ENCODE measurements at places on chromosomes 5 and 9. TPM values are rescaled to one million over a fixed set of nuclear protein-coding genes. Genes with fewer than 3 reads are reported as not detected.

DNA sequence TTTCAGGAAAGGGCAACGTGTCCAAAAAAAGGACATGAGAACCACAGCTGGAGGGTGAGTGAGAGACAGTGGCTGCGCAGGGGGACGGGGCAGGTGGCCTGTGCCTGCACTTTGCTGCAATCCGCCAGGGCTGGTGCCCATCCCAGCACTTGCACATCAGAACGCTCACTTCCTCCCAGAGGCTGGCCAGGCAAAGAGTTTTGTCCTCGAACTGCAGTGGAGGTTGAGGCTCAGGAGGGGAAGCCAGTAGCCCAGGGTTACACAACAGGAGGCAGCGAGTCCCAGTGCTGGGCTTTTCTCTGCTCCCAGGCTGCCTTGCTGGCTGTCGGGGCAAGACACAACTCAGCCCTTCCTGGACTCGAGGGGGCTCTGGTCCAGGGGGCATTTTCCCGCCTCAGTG lies 33.1 kb downstream of the CRB2 start:
- DNase-seq: no peak

DNA sequence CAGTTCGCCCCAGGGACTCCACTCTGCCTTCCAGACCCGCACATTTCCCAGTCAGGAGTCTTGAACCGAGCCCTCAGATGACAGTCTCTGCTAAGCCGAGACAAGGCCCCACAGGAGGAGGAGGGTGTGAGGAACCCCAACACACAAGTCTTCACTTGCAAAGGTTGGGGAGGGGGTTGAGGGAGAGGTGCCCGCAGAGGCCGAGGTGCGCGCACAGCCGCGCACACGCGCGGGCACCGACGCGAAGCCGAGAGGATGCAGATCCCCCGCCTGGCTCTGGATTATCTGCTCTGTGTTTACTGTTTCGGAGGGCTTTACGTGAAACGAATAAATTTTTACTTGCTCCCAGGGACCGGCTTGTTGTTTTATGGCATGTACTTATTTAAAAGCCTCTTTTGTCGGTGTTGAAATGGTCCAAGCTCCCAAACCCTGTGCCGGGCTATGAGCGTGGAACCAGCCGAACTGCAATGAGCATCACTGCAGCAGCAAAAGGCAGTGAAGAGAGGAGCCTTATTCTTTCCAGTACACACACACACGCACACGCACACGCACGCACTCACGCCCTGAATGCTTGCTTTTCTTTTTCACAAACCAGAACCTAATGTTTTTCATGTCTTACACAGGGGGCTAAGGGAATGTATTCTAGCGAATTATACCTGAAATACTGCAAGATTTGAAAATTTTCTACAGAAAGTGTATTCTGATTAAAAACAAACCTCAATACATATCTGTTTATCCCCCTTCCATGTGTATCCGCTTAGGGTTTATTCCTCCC lies 297.7 kb downstream of the PARP8 start:
- no peak for DNase-seq

DNA sequence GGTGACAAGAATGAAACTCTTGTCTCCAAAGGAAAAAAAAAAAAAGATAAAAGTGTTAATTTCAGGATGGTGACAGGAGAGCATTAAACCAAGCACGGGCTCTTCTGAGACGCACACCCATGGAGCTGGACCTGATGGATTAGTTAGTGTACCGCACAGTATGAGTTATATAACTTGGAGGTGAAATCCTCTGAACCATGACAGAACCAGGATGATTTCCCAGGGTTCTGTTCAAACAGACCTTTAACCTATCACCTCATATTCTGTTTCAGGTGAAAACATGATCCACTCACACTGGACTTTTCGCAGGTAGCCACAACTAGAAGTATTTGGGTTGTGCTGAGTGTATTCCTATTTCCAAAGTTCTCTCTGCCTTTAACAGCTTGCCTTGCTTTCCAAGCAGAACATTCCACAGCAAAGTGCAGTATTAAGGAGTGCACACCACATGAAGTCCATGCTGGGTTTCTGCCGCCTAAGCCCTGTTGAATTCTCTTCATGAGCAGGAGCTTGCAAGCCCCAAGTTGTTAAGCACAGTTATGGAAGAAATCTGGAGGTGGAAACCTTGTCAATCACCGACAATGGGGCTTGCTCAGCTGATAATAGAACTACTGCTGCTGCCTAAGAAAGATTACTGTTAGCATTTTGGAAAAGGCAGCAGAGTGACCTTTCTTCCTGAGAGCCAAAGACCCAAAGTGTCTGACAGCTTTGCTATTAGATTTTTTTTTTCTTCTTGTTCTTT lies 461.7 kb downstream of the TLE1 start:
- no peak for DNase-seq

DNA sequence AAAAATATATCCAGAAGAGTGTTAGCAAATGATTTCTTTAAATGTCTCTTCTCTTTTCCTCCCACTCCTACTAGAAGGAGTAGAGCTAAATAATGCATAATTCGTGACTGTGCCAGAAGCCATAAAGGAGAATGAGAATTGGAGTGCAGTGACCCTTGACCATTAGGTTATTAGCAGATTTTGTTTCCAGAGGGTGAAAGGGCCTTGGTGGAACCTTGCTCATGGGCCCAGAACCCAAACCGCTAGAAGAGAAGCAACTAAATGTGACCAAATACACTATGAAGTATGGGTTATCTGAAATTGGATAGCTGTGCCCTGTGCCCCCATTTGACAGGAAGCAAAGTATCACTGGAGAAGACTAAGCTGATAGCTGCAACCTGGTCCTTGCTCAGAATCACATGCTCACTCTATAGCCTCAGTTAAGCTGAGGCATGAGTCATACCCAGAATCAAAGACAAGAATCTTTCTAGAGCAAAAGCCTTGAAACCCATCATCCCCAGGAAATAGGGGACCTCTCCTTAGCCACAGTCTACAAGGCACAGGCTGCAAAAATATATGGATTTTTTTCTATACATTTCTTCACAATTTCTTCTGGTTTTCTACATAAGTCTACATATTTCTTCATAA lies 36.3 kb downstream of the CAPSL start:
- peak; percentile 39 for DNase-seq

DNA sequence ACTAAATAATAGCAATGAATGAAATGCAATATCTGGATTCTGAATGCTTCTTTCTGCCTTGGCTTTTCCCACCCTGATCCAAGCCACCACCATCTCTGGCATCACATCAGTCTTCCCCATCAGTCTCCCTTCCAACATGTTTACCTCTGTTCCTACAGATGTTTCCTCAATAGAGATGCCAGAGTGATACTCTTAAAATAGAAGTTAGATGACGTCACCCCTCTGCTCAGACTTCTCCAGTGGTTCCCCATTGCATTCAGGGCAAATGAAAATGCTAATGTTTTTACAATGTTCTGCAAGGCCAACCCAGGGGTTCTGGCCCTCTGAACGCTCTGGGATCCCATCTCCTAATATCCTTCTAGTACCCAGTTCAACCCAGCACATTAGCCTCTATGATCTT lies 305.8 kb downstream of the TRIM32 start:
- DNase-seq: no peak

GRCh38 chr5:37721447-37721871 lies 118.4 kb downstream of the GDNF start:
- DNase-seq: no peak

GRCh38 chr9:84385386-84386040 lies 45.0 kb upstream of the SLC28A3 start:
- DNase-seq: no peak

DNA sequence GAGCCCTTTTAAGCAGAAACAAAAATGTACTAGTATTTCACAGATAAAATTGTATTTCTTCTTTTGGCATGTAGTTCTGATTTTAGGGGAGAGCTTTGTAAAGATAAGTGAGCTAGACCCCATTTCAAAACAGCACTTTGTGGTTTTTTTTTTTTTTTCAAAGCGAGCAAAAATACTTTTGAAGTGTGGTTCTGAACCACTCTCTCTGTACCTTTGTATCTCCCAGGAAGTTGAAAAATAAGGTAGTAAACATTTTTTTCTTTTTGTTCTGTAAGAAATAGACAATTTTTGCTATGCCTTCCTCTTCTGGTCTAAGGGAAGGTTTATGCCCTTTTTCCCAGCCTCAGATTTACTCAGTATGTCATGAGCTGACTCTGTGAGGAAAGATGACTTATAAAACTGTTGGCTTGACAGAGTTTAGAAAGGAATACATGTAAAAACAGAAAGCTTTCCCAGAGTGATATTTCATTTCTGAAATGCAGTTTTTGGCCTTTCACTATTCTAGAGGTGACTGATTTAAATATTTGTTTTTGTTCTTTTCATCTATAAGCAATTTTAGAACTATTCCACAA lies 12.5 kb downstream of the ERCC6L2 start:
- no peak for DNase-seq

GRCh38 chr5:167968837-167969236 lies 322.6 kb upstream of the WWC1 start:
- no peak for DNase-seq

GRCh38 chr9:94983552-94983951 lies 257.1 kb downstream of the AOPEP start:
- no peak for DNase-seq

GRCh38 chr5:171720086-171720485 lies 65.5 kb upstream of the SMIM23 start:
- DNase-seq: no peak

GRCh38 chr5:119058979-119059529 lies 11.8 kb upstream of the DMXL1 start:
- DNase-seq: no peak

DNA sequence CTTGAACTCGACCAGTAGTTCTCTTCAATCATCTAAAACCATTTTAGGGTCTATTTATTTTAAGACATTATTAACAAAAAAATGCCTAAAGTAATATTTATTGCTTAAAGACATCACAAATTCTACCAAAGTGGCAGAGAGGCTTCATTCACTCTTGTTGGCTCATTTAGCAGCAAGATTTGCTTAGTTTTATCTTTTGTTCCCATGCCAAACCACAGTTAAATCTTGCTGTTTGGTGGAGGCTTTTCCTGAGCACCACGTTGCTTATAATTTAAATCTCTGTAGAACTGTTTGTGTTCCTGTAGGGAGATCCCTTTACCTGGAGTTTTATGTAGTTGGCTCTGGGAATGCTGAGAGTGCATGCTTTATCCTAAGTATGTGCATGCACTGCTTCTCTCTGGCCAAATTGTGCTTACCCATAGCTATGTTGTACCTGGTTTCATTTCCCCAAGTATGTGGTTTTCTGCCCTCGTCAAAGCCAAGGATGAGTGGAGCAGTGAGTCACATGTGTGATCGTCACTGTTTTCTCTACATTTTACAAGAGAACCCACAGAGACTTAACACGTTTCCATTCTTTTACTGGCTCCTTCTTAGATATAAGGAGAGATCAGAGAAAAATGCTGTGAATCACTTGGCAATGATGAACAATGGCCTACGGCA lies 42.1 kb upstream of the MAST4 start:
- DNase-seq: no peak

- no peak for DNase-seq
Measured at GRCh38 chr5:135205632-135206349, 171.8 kb upstream of the PITX1 start.

GRCh38 chr9:127018935-127019334 lies 103.5 kb downstream of the ANGPTL2 start:
- DNase-seq: no peak

DNA sequence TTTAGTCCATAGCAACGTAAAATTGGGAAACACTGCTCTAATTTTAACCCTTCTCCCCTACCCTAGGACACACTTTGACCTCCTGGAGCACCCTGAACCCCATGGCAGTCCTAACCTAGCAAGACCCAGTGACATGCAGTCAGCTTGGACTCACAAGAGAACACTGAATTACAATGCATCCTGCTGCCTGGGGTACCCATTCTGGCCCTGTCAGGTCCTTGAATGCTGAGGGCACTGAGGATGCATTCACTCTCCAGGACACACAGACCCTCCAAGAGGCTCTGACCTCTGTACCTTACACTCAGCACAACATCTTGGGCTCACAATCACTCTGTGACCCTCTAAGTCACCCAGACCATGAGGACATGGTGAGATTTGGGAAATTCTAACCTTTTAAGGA lies 1.8 kb upstream of the PROP1 start:
- no peak for DNase-seq

DNA sequence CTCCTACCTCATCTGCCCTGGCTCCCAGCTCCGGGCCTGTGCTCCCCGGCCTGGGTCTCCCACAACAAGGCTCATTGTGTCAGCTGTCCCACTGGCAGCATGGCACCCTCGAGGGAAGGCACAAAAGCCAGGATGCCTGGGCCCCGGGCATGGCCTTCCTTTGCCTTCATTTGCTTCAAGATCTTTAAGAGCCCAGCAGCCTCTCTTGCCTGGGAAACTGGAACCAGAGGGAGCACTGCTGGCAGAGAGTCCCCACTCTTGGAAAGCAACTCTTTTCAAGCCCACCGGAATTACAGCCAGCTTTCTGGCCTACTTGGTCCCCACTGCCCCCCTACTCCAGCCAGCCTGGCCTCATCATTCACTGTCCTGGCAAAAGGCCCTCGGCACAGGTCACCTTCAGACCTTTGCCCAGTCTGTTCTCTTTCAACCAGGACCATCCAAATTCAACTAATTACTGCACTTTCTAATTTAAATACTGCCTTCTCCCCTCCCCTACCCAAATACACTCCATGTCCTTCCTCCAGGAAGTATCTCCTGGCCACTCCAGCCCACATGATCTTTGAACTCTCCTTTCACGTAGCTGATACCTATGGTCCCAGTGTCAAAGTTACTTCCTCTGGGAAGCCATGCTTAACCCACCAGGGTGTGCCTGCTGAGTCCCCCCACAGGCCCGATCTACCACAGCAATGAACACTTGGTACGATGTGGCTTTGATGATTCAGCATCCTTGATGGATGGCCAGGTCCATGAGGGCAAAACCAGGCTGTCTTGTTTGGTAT lies 8.9 kb downstream of the ZER1 start:
- DNase-seq: no peak

DNA sequence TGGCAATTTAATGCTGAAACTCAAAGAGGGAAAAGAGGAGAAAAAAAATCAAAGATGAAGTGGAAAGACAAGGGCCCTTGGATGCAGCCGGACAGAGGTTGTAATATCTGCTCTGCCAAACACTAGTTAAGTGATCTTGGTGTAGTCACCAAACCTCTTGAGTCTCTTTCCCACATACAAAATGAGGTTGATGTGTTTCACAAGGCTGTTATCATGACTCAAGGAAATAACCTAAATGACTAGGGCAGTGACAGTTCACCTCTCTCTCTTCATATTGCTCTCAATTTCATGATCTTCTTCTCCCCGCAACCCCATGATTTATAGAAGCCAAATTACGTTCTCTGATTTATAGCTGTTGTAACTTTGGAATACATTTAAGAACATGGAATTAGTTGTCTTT lies 44.9 kb downstream of the PIK3R1 start:
- DNase-seq: no peak

The CXCL14 gene
- not detected for total RNA-seq

The FOXD1 gene
- total RNA-seq: not detected

The INSL4 gene
- not detected for total RNA-seq

The SLC6A3 gene
- total RNA-seq: not detected

The PLCXD3 gene
- not detected for total RNA-seq

The CACFD1 gene
- 9.7 TPM for total RNA-seq

The CTSV gene
- total RNA-seq: 0.22 TPM

The PALM2AKAP2 gene
- not detected for total RNA-seq

The PFN3 gene
- total RNA-seq: not detected

The ORM2 gene
- not detected for total RNA-seq

The ENHO gene
- not detected for total RNA-seq

All from CD8-positive, alpha-beta T cell (primary cell).